ENCODE measurements at places on chromosomes 4 and X.
A peak's percentile ranks its signal among the peaks of the same experiment; 100 is the strongest.

DNA sequence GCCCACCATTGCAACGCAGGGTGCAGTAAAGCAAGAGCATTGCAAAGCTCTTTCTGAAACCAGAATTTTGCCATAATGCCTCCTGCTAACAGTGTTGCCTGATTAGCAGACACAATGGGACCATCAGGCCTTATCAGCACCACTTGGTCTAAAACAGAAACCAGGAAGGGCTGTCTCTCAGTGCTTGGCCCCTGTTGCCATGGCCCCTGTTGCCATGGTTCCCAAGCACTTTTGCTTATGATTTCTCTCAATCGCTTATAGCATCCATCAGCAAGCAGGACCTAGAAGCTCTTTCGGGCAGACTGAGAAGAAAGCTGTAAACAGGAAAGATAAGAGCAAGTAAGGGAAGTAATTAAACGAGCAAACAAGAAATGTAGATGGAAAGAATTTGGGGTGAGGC, 36.8 kb downstream of the RTL5 start:
- DNase-seq = no peak

DNA sequence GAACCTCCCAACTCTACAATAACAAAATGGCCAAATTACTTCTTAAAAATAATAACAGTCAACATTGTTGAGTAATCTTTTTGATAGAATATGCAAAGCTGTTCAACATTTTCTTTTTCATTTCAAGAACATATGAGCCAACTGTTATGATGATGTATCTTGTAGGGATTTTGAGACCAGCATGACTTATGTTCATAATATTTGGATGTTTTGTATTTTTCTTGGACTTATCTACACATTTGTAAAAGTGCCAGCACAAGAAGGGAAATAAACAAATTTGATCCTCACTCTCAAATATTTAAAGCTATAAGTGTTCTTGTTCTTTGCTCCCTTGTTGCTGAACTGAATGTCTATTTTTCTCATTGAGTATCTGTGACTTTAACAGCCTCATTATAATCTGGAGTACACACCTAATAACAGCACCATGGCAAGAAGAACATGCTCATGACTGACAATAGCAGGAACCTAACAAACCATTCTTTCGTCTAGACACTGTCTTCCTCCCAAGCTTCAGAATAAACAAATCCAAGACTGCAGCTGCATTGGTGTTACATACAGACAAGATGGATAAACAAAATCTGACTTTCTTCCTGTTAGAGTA, 1049.7 kb downstream of the FAT4 start:
- no peak for DNase-seq

GRCh38 chrX:69138512-69138911, 26.7 kb downstream of the PJA1 start:
- no peak for DNase-seq

DNA sequence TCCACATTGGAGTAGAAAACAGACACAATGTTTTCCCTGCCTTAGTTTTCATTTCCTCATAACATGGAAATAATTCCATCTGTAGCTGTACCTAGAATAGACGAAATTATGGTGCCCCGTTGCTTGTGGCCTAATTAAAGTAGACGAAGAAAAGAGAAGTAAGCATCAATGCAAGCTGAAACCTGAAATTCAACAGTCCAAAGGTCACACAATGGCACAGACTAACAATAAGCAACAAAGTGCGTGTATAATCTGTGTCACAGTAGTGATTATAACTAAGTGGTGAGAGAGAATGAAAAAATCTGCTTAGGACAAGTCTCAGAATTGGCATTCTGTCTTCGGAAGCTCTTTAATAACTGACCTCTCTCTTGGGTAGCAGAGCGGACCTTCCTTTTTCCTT, 24.3 kb downstream of the MAGEB17 start:
- no peak for DNase-seq

GRCh38 chr4:23631255-23631950, 258.4 kb downstream of the PPARGC1A start:
- DNase-seq = no peak

DNA sequence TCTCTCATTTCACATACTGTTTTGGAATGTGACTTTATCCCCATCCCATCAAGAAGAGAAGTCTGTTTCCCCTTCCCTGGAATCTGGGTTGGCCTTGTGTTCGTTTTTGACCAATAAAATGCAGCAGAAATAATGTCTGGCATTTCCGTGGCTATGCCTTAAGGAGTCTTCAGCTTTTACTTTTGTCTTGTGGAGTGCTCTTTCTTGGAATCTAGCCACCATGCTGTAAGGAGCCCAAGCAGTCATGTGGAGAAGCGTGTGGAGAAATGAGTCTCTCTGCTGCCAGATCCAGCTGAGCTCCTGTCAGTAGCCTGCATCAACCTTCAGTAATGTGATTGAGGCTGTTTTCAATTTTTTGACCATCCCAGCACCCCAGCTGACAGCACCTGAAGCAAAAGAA, 84.4 kb upstream of the ARMCX2 start:
- DNase-seq = no peak

- peak; percentile 99 for DNase-seq
Measured at GRCh38 chr4:186726426-186727168, 2.9 kb upstream of the FAT1 start.

GRCh38 chrX:39327255-39327654, 526.0 kb downstream of the MID1IP1 start:
- DNase-seq = no peak

GRCh38 chrX:113400193-113400704, 559.6 kb upstream of the AMOT start:
- DNase-seq = peak; percentile 80

DNA sequence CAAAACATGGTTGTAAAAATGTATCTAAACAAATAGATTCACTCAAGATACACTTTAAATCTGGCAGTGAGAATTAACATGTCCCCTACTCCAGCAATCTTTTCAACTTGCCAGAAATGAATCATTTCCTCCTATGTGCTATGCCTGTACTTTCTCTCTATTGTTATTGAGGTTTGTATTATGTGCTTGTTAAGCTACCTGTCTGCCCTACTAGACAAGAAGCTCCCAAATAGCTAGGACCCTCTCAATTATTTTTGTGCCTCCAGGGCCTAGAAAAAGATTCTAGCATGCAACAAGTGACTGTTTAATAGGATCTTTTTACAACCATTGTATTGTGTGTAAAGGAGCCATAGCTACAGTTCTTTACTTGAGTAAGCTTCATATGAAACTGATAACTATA, 3.5 kb upstream of the SAP30 start:
- DNase-seq = peak; percentile 11

DNA sequence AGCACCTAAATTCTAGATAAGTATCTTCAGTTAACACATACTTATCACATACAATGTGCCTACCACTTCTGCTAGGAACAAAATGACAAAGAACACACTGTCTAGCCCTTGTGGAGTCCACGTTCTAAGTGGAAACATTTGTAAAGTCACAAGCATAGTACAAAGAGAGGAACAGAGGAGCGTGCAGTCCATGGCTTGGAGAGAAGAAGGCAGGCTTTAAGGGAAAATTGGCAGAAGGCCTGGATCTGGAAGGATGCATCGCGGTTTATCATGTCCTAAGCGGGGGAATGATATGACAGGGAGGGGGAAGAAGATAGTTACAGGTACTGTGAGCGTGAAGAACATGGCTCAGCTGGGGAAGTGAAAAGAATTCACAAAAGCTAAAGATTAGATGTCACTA, 218.0 kb downstream of the PRDM5 start:
- no peak for DNase-seq

- DNase-seq = no peak
Measured at GRCh38 chrX:44291468-44292092, 51.9 kb downstream of the EFHC2 start.

GRCh38 chr4:136754810-136755530, 777.3 kb downstream of the PCDH18 start:
- no peak for DNase-seq

DNA sequence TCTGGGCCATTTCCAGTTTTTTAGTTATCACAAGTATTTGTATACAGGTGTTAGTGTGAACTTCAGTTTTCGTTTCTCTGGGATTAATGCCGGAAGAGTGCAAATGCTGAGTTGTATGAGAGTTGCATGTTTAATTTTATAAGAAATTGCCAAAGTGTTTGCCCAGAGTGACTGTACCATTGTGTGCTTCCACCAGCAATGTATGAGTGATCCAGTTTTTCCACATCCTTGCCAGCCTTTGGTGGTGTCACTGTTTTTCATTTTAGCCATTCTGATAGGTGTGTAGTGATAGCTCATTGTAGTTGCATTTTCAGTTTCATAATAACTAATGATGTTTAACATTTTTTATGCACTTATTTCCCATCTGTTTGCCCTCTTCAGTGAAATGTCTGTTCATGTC, 18.4 kb downstream of the PLS3 start:
- no peak for DNase-seq

DNA sequence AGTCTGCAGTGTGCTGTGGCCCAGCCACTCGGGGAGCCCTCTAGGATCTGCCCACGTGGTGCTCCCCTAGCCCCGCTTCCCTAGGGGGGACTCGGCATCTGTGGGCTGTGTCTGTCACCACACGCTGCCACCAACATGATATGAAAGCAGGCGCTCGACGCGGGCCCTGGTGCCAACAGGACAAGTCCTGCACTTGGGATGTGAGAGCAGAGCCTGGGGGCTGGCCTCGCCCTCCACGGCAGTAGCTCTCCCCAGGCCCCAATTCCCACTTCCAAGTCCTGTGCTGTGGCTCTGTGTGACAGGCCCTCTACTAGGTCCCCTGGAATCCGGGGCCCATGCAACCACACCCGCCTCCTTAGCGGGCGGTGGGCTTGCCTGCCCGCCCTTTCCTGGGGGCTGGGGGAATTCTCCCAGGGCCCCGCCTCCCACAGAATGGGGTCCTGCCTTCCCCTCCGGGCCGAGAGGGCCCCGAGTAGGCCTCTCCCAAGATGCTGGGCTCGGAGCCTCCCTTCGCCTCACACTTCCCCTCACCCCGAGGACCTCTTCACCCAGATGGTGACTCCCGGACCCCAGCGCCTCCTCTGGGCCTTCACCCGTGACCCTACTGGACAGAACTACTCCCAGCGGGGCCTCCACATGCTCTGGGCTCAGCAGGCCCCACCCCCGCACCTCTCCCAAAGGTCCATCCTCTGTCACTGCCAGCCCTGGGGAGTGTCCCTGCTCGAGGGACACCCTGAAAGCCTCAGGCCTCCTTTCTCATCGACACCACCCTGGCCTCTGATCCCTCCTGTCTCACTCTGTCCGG, 11.2 kb downstream of the LRPAP1 start:
- DNase-seq = no peak

DNA sequence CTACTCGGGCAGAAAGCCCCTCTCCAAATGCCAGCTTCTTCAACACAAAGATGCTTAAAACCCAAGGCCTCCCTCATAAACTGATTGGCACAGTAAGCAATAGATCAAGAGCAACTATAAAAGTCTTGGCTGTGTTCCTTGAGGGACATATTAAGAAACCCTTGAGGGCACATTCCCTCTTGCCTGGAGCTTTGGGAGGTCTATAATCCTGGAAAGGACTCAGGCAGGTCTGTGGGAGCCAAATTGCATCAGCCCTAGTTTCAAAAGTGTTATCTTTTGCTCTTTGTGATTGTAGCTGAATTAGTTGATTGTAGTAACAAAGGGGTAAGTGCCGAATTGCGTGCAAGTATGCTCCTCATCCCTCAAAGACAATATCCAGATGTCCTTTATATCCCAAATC, 18.6 kb upstream of the SETD7 start:
- DNase-seq = no peak

GRCh38 chr4:86644892-86645291, 50.8 kb downstream of the PTPN13 start:
- DNase-seq = no peak

- DNase-seq = no peak
Measured at GRCh38 chr4:89029591-89029990, 27.4 kb downstream of the FAM13A start.

GRCh38 chrX:41599507-41599906, 89.3 kb upstream of the GPR34 start:
- peak; percentile 1 for DNase-seq

- no peak for DNase-seq
Measured at GRCh38 chr4:788636-789297, 37.2 kb downstream of the CPLX1 start.

- peak; percentile 12 for DNase-seq
Measured at GRCh38 chr4:70945452-70946055, 43.4 kb downstream of the MOB1B start.

All from SJSA1 (cell line).